GM13977 (cell line): ENCODE measurements at places on chromosomes 7 and 10.

DNA sequence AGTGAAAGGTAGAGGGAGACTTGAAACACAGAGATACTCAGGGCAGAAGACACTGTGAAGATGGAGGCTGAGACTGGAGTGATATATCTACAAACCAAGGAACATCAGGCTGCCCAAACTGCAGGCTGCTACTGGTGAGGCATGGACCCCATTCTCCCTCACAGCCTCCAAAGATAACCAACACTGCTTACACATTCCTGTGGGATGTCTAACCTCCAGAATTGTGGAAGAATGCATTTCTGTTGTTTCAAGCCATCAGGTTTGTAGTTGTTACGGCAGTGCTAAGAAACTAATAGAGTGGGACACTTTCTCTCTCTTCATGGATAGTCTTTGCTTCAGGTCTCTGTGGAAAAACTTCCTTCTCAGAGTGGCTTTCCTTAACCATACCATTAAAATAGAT is 182.6 kb upstream of the TMEM106B start:
- DNase-seq: no peak

DNA sequence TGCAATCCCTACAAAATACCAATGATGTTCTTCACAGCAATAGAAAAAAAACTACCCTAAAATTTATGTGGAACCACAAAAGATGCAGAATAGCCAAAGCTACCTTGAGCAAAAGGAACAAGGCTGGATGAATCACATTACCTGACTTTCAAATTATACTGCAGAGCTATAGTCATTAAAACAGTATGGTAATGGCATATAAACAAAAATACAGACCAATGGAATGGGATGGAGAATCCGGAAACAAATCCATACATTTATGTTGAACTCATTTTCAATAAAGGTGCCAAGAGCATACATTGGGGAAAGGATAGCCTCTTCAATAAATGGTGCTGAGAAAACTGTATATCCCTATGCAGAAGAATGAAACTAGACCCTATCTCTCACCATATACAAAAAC is 18.7 kb downstream of the GSDME start:
- no peak for DNase-seq

- DNase-seq: peak; percentile 94
Observed at GRCh38 chr10:110918643-110919348, at the start of gene BBIP1. Gene BBIP1, minus strand, starts transcription at chr10:110919180. Its CDS starts 1,023 bp downstream, at chr10:110918157.

- DNase-seq: no peak
Observed at GRCh38 chr10:42646214-42646613, 7.8 kb upstream of the ZNF33B start.

GRCh38 chr10:131126321-131127137 is 185.0 kb downstream of the TCERG1L start:
- DNase-seq: no peak

DNA sequence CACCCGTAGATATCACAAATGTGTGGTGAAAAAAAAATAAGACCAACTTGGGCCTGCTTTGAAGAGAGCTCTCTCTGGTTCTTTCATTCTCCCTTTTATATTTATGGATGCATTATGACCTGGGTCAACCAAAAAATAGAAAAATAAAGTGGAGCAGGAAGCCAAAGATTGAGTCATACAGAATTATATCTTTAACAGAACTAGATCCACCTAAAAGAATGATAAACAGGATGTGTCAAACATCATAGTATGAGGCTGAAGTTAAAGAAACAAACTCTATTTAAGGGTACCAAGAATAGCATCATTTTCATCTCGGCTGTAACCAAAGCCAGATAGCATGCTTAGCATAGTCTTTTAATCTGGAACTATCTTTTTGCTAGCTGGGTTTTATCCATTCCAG is 28.8 kb upstream of the NMT2 start:
- no peak for DNase-seq

DNA sequence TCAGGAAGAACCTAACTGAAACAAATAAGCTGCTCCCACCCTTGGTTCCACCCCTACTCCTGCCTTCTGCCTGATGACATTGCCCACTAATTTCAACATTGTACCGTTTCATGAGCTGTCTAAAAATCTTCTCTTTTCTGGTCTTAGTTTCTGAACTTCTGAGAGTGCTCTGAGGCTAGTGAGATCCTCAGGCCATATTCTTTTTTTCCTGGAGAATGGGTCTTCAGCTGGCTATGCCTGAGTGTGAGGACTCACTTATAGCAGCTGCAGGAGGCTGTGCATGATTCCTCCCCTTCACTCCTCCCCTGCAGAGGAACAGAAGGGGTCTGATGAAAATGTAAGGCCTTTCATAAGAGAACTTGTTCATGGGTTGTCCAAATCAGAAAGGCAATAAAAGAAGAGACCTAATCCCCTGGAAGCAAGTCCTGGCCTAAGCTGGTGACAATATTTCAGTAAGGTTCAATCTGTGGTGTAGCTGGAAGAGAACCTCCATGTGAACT is 11.1 kb downstream of the HOXA4 start:
- no peak for DNase-seq

DNA sequence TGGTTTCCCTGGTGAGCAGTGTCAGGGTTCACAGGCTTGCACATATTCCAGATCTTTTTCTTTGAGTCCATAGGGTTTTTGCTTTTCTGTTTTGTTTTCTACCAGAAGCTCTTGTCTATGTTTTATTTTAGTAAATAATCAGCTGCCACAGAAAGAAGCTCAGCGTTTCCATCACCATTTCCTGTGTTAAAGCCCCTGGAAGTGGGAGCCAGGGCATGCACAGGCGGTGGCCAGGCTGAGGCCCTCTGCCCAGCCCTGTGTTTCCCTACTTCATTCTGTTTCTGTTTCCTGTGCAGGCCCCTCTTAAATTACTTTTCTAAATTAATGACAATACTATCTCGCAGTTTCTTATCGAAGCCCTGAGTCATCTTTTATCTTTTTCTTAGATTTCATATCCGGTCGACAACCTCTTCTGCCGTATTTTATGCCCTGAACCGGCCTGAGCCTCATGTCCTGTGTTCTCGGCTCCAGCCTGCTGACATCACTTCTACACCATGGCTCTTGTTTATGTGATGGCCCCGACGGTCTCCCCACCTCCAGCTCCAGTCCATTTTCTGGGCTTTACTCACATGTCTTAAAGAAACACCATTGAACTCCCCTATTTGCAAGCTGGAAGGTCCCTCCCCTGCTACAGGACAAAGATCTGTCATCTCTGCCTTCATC is 442.2 kb downstream of the TCERG1L start:
- no peak for DNase-seq

DNA sequence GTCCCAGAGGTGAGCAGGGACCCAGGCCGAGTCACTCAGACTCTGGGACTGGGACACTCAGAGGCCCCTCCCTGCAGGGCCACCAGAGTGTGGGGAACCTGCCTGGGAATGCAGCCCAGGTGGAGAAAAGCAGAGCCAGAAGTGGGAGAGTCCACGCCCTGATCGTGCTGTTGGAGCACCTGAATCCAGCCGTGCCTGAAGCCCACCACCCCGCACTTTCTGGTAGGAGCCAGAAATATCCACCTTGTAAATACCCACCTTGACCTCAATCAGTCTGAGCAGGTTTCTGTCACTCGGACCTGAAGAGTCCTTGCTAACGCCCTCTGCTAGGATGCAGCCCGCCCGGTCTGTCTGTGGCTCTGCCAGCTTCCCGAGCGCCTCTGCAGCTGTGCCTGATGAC is 86.7 kb downstream of the PDGFA start:
- DNase-seq: no peak

DNA sequence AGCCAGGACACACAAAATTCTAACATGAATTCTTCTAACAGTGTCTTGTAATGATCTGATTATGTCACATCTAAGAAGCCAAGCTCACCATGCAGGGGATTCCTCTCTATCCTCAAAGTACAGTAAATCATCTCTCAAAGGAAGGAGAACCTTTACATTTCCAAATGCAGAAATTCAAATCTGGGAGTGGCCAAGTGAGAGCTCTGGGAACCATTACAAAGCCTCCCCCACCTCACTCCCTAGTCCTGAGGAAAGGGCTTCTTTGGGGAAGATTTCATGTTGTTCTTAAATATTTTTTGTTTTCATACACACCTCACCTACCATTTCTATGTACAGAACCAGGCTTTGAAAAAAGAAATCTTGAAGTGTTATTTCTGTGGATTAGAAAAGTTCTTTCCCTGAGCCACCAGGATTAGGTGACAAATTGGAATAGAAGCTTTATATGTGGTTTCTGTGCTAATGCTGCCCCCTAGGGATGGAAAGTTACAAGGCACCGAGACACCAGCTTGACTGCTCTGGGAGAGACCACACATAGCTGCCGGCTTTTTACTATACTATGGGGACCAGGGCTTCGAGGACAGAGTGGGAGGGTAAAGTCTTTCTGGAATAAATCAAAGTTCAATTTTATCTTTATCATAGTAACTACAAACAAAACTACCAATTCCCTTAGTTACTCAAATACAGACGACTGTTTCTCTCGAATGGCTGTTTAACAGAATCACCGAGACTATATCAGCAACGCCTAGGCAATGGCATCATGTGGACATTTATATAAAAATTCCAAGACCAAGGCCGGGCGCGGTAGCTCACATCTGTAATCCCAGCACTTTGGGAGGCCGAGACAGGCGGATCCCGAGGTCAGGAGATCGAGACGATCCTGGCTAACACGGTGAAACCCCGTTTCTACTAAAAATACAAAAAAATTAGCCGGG is 116.1 kb downstream of the RNF216 start:
- DNase-seq: peak; percentile 65

DNA sequence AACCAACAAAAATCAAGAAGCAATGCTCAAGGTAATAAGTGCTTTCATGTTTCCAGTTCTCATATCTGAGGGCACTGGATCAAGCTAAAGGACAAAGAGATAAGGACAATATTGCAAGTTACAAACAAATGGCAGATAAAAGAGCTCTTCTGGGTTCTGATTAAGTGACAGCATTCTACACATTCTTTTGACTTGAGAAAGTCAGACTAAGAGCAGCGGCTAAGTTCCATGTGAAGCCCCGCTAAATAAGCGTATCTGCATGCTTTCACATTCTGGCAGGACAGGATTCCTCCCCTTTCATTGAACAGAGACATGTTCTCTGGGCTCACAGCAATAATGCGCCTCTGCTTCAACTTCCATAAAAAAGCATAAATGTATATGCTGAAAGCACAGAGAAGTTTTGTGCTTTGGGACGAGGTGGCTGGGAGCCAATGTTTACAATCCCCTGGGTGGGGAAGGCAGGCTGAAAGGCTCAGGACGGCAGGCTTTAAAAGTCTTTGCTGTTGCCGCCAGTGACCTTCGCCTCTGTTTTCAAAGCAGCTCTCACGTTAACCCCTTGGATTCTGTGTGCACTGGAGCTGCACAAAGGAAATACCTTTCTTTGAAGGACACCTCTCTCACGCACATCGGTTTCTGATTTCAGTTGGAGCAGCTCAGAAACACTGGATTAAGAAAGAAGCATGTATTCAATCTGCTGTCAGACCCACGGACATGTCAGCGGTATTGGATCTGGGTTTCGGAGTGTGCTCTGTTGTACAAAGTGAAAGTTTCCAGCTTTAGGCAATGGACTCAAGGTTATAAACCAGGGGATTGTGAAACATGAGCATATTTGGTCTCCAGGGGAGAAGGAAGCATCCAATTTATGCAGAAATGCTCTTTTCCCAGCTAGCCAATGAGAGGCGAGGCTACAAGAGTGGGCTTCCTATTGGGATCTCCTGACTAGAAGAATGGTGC is 105.4 kb upstream of the FAM133B start:
- DNase-seq: no peak

DNA sequence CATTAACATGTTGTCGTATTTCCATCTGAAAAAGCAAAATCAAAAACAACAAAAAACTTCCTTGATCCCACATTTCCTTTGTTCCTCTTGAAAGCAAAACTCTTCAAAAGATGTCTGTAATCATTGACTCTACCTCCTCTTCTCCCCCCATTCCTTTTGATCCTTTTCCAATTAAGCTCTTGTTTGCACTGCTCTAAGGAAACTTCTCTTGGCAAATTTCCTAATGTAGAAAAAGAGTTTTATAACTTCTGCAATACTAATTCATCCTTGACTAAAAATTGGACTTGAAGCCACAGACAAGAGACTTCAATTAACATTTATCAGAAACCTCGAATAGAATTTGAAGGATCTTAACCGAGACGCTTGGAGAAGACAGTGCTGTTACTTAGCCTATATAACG is 317.1 kb upstream of the SEMA3C start:
- no peak for DNase-seq

GRCh38 chr10:47053081-47053798 is 142.0 kb downstream of the PTPN20 start:
- DNase-seq: no peak

DNA sequence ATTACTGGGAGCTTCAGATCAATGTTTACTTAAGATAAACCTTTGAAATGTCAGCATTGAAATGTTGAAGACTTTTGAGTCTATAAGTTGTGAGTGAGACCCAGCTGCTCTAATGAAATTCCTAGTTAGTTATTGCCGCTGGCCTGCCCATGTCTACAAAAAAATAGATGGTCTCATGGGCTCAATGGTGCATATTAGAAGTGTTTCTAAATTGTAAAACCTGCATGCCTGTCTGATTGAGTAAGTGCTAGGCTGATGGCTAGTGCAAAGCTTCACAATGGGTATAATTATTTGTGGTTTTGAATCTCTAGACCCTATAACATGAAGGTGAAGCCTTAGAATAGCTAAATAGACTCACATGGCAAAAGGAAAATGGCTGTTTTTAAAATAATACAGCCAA is 234.5 kb downstream of the SORCS3 start:
- DNase-seq: no peak
